ENCODE measurements at places on chromosomes 6 and 20.

DNA sequence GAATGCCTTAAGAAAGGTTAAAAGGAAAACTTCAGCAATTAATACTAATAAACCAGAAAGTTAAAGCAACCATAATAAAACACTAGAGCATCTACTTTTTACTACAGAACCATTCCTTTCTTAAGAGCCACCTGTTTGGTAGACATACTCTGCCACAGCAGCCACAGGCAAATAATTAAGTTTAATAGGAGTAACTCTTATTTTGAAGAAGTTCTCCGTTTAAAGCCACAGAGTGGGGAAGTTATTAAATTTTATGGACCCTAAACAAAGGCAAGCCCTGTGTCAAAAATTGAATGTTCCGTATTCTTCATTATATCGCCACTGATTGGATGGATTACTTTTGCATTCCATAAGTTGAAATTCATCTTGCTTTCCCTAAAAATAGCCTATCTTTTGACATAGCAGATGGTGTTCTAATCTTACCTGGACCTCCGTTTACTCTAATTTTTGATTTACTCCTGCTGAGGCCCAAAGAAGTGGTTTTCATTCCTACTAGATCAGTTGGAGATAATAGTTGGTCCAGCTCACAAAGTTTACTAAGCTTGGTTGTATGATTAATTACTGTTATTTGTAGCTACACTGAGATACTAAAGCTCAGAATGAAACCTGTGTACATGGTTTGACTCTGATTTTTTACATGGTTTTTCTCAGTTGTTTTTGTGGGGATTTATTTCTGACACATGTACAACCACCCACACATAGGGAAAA is 140.4 kb upstream of the SUPT3H start:
- no peak for DNase-seq

GRCh38 chr6:30615219-30615957 is 1.7 kb downstream of the PPP1R10 start:
- DNase-seq, result peak; percentile 25

- DNase-seq, result no peak
Measured at GRCh38 chr20:10352934-10353824, 80.8 kb downstream of the MKKS start.

DNA sequence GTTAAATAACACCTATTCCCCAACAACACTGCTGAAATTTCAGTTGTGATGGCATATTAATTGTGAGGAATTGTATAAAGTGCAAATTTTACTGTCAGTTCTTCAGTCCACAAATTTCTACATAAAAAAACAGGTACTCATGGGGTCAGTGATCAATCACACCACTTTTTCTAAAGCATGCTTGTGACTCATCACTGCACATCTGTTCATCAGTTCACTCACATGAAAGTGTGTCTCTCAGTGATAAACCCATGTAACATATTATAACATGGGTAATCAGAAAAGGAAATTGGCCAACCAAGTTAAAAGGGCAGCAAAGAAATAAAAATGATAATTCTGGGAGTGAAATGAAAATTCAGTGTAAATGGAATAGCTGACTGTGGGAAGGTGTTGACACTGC is 234.7 kb upstream of the FKBP1C start:
- no peak for DNase-seq

DNA sequence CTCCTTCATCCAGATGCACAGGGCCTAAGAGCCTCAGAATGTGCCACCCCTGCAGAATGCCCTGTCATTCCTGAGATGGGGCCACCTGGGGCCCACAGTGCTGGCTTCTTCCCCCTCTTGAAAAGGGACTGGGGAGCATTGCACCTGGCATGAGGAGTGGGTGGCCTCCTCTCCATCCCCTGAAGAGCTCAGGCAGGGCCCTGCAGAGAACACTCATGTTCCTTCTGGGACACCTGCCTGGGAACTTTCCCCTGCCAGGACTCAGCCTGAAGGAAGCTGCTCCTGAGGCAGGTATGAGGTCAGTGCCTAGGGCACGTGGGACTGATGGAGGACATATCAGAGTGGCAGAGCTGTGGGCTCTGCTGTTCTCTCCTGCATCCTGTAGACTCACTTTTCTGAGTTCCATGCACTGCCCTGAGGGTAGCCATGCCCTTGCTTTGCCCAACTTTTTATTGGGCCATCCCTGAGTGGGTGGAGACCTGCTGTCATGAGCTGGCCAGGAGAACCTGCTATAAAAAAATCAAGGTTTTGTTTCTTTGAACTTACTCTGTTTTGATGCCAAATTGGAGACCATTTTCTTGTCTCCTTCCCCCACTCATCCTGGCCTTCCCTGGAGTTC is 19.5 kb downstream of the CCDC167 start:
- DNase-seq, result no peak

GRCh38 chr6:85460154-85460920 is 10.5 kb downstream of the NT5E start:
- DNase-seq, result no peak
